ENCODE measurements at places on chromosomes 1 and 21. TPM values are rescaled to one million over a fixed set of nuclear protein-coding genes. Genes with fewer than 3 reads are reported as not detected.

Gene A3GALT2
- total RNA-seq = not detected

DNA sequence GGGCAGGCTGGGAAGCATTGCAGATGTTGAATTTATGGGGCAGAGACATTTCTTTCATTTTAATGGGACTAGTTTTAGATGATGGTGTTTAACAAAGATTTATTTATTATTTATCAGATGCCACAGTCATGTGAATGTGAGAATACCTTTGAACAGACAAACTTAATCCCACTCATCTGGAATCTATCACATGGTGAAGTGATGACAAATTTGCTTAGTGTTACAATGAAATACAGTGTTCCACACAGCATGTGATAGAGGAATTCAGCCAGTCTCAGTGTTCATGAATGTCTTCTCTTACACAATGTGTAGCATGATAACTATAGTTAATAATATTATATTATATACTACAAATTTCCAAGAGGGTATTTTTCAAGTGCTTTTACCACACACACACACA lies 1361.7 kb upstream of the B3GALT2 start:
- DNase-seq = no peak
- H3K27ac ChIP-seq = no peak overlapping the region
- H3K4me3 ChIP-seq = no peak overlapping the region
- no peaks in the 10 kb centered on the region for H3K4me1 ChIP-seq

DNA sequence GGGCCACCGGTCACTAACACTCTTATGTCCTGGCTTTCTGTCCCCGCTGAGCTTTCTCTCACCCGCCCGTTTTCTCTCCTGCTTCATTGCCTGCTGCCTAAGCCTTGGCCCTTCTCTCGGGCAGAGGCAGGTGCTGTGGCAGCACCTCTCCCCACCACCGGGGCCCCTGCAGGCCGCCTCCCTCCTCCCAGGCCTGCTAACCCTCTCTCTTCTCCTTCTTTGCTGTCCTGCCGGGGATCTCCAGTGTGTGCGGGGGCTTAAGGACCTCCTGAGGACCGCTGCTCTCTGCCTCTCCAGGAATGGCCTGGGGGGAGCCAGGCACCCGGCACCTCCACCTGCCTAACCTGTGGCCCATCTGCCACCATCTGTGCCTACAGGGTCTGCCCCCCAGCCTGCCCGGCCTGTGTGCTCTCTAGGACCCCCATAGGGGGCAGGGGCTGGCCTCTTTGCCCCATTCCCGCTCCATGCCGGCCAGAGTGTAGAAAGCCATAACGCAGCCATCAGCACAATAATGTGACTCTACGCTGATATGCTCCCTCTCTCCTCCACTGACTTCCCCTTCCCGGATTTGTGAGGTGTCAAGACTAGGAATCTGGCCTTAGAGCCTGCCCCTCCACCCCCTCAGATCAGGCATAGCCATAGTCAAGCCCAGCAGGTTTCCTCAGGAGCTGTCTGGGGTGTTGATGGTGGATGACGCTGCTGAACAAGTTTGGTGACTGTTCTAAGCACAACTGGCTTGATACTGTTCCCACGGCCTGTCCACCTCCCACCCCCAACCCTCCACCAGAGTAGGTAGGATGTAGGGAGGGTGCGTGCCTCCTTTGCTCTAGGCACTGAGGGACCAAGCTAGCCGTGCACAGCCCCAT lies 6.1 kb upstream of the SFN start:
- H3K4me1 ChIP-seq = no peaks in the 10 kb centered on the region
- no peak for DNase-seq
- no peaks in the 10 kb centered on the region for H3K27me3 ChIP-seq
- no peak overlapping the region for H3K4me3 ChIP-seq

GRCh38 chr21:29406385-29406784 lies 107.7 kb downstream of the BACH1 start:
- H3K4me1 ChIP-seq = no peaks in the 10 kb centered on the region
- no peak overlapping the region for H3K27ac ChIP-seq
- DNase-seq = no peak
- no peak overlapping the region for H3K4me3 ChIP-seq

DNA sequence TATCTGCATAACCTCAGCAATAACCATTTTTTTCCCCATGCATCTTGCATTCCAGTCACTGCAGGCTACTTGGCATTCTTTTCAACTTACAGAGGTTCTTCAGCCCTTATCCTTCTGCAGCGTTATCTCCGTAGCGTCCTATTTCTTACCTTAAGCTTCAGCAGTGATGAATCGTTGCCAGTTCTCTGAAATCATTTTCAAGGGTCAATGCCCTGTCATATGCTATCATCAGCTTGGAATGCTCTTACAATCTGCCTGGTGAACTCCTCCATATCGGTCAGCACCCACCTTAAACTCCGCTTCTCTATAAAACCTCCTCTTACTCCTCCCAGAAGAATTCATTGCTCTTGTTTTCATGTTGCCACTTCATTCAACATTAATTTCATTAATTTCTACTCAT lies 105.1 kb upstream of the DPH5 start:
- DNase-seq = no peak
- peaks cover 6% of the 10 kb centered on the region for H3K4me1 ChIP-seq
- no peak overlapping the region for H3K27ac ChIP-seq
- H3K36me3 ChIP-seq = no peaks in the 10 kb centered on the region

GRCh38 chr1:207429963-207430362 lies 24.2 kb upstream of the CR2 start:
- H3K27me3 ChIP-seq = peaks cover 3% of the 10 kb centered on the region
- H3K27ac ChIP-seq = no peak overlapping the region
- no peaks in the 10 kb centered on the region for H3K4me1 ChIP-seq
- H3K4me3 ChIP-seq = no peak overlapping the region
- no peak for DNase-seq
- no peaks in the 10 kb centered on the region for H3K36me3 ChIP-seq

Gene ACOT11
- 5.4 TPM for total RNA-seq

DNA sequence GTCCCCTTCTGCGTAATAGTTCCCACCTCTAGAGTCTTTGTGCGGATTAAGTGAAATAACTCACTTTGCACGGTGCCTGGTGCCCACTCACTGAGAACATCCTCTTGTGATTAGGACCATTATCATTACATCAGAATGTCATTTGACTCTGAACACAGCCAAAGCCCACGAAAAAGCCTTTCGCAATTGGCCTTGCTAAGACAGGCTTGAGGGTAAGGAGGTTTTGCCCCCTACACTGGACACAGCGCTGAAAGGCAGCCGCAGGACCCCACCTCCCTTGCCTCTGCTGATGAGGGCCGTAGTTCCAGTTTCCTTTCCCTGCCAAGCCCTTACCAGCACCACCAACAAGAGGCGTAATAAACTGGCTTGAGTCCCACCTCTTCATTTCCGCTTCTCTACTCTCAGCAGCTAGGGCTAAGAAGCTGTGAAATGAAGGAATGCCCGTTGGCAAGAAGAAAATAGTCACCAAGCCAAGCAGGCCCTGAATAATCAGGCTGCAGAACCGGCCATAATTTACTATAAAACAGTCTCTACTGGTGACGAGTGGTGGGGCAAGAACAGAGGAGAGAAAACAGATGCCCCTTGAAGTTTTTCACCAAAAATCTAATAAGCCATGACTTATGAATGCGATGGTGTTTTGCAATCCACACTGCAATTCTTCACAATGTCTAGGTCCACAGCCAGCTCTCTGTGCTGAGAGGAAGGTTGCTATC lies 53.1 kb downstream of the SH3GLB1 start:
- DNase-seq = peak; percentile 35
- H3K4me1 ChIP-seq = no peaks in the 10 kb centered on the region
- H3K27ac ChIP-seq = no peak overlapping the region
- peaks cover 2% of the 10 kb centered on the region for H3K27me3 ChIP-seq
- H3K36me3 ChIP-seq = no peaks in the 10 kb centered on the region
- no peak overlapping the region for H3K4me3 ChIP-seq

GRCh38 chr1:156591432-156592157 lies at the start of gene NAXE:
Gene NAXE (plus strand): TSS chr1:156591776. CDS start chr1:156591805, 29 bp downstream.
- no peaks in the 10 kb centered on the region for H3K27me3 ChIP-seq
- H3K4me1 ChIP-seq = peaks cover 17% of the 10 kb centered on the region
- H3K4me3 ChIP-seq = peak within 1 kb of the TSS; percentile 52

DNA sequence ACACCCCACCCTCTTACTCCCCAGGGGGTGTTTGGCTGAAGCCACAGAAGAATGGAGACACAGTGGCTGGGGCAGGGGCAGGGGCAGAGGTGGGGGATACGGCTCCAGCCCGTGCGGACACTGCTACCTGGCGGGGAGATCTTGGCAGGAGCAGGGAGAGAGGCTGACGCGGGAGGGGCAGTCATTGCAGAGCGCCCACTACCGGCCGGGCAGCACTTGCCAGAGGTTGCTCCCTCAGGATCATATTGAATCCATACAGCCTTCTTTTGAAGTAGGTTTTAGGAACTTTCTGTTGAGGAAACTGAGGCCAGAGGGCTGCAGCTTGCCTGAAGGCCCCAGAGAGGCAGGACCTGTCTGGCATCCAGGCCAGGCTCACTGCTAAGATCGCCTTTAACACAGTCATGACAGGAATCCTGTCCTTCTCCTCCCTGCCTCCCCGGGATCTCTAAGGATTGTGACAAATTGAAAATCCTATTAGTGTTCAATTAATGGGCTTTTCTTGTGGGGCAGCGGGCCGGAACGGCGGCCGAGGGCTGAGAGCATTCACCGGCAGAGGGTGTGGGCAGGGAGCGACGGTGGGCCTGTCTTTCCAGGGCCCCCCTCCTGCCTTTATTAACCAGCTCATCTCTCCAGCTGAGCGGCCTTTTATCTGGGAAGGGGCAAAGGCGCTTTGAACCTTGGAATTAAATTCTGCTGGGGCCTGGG lies 65.5 kb upstream of the WNT4 start:
- no peak overlapping the region for H3K4me3 ChIP-seq
- H3K27me3 ChIP-seq = peaks cover 56% of the 10 kb centered on the region
- no peaks in the 10 kb centered on the region for H3K36me3 ChIP-seq

GRCh38 chr1:209808059-209808581 lies 2.2 kb upstream of the IRF6 start:
- peaks cover 21% of the 10 kb centered on the region for H3K4me1 ChIP-seq
- no peak overlapping the region for H3K4me3 ChIP-seq

- H3K36me3 ChIP-seq = no peaks in the 10 kb centered on the region
- no peaks in the 10 kb centered on the region for H3K4me1 ChIP-seq
- H3K4me3 ChIP-seq = no peak overlapping the region
- no peak overlapping the region for H3K27ac ChIP-seq
- no peaks in the 10 kb centered on the region for H3K27me3 ChIP-seq
- no peak for DNase-seq
Measured at GRCh38 chr1:107274227-107274626, 133.4 kb downstream of the NTNG1 start.

Gene CFAP141
- not detected for total RNA-seq

Gene FCRL1
- not detected for total RNA-seq

Gene AGT
- total RNA-seq = not detected

DNA sequence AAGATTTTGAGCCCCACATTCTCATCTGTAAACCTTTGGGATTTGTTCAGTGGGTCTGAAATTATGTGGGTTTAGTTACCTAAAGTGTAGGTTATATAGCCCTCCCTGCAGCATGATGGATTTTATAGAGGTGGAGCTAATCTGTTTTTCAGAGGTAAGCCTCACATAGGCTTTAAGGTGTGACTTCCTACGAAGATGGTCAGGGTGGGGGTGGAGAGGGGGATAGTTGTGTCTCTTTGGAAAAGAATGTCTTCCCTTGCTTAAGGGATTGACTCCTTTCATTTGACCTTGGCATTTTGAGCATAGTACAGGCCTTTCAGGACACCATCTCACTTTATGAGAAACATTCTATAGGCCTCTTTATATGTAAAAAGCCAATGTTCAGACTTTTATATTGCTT lies 3.4 kb downstream of the CACHD1 start:
- H3K4me1 ChIP-seq = peaks cover 46% of the 10 kb centered on the region
- H3K27me3 ChIP-seq = peaks cover 2% of the 10 kb centered on the region
- no peak for DNase-seq

Gene RGS16
- not detected for total RNA-seq

GRCh38 chr1:73673971-73674370 lies 524.0 kb downstream of the LRRIQ3 start:
- peak; percentile 2 for DNase-seq
- H3K4me3 ChIP-seq = no peak overlapping the region
- no peak overlapping the region for H3K27ac ChIP-seq
- no peaks in the 10 kb centered on the region for H3K36me3 ChIP-seq

Gene GUCA2B
- total RNA-seq = not detected

DNA sequence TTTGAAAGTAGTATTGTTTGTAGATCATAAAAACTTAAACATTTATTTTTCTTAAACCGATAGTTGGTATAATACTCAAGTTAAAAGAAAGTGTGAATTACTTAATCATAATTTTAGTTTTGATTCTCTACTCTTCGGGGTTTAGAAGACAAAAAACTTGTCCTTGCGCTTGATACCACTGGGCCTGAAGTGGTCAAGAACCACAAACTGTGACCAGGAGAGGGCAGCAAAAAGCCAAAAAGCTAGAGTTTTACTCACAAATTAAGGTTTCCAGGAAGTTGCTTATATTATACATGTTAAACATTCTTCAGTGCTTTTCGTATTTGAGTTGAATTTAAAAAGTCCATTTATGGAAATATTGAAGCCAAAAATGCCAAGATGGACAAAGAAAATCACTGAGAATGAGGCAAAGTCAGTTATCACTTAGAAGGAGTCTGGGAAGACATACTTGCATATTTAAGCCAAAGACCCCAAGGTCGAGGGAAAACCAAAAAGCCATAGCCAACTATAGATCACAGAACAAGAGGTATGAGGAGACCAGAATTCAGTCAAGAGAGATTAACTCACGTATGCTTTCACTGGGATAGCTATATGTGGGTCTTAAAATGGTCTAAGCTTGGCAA lies 34.2 kb downstream of the EFCAB7 start:
- H3K4me3 ChIP-seq = no peak overlapping the region
- H3K27me3 ChIP-seq = no peaks in the 10 kb centered on the region
- H3K27ac ChIP-seq = no peak overlapping the region
- DNase-seq = peak; percentile 52
- no peaks in the 10 kb centered on the region for H3K36me3 ChIP-seq
- no peaks in the 10 kb centered on the region for H3K4me1 ChIP-seq

DNA sequence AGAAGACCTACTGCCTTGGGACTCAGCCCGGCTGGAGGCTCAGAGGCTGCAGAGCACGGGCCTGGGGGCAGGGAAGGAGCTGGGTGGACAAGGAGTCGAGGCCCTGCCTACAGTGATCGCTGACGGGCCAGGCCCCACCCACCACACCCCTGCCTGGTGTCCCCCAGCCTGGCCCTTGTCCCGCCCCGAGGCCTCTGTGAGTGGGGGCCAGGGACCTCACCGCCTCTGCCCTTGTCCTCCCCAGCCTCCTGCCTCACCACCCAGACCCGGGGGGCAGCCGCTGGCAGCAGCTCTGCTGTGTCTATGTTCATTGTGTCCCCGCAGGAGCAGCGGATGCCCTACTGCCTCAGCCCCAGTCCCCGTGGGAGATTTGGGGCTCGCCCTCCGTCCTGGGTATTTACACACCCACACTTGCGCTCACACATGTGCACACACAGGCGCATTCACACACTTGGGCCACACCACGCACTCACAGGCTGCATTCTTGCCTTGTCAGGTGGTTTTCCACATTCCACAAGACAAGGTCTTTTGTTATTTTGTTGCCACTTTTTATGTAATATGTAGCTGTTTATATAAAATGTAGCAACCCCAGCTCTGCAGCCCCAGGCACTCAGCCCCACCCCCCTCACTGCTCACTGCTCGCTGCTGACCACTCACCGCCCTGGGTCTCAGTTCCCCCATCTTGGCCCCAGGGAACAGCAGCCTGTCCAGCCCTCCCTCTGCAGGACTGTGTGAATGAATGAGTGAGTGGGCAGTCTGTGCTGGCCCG lies 7.3 kb downstream of the PFKL start:
- no peak for DNase-seq
- peaks cover 13% of the 10 kb centered on the region for H3K4me1 ChIP-seq
- H3K27me3 ChIP-seq = no peaks in the 10 kb centered on the region
- H3K36me3 ChIP-seq = peaks cover 11% of the 10 kb centered on the region
- H3K4me3 ChIP-seq = no peak overlapping the region
- no peak overlapping the region for H3K27ac ChIP-seq

GRCh38 chr1:209746451-209747165 lies 9.2 kb upstream of the TRAF3IP3 start:
- no peaks in the 10 kb centered on the region for H3K27me3 ChIP-seq
- H3K4me1 ChIP-seq = no peaks in the 10 kb centered on the region
- H3K27ac ChIP-seq = no peak overlapping the region
- no peaks in the 10 kb centered on the region for H3K36me3 ChIP-seq
- DNase-seq = no peak

Gene TNFRSF4
- total RNA-seq = 1.5 TPM
